CD4-positive, alpha-beta T cell treated with Interleukin-10 for 1 hour (primary cell): ENCODE measurements at places on chromosomes 6 and 20.

DNA sequence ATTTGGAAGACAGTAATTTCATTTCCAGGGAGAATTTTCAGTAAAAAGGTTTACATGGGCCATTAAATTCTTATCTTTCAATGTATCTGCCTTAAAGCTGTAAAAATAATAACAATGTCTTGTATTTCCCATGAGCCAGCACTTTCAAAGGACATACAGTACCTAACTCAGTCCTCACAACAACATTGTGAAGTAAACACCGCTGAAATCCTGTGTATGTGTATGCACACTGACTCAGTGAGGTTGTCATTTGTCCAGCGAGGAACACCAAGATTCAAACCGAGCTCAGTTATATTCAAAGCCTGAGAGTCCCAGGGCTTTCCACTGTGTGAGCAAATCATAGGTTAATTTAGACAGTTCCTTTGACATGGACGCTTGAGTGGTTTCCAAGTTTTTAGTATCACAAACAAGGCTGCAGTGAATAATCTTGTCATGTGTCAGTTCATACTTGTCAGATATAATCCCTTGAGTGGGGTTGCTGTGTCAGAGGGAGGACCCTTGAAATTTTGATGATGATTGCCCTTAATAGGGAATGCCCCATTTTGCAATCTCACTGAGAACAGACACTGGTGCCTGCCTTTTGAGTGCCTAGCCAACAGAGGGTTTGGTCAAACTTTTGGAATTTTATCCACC, 50.0 kb upstream of the SLC22A23 start:
- DNase-seq = no peak

DNA sequence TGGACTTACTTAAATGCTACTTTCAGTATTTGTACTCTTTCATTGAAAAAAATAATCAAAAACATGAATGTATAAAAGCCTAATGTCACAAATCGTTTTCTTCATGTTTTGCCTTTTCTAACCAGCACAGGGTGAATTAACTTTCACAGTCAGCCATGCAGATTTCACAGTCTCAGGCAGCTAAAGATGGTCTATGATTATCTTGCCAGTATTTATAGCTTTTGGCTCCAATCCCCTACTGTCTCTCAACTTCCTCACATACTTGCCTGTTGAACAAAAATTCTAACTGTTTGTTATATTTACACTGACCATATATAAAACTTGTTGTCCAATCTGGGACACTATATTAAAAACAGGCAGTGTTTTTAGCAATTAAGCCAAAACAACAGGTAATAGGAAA, 358.2 kb downstream of the ARHGAP18 start:
- DNase-seq = no peak

DNA sequence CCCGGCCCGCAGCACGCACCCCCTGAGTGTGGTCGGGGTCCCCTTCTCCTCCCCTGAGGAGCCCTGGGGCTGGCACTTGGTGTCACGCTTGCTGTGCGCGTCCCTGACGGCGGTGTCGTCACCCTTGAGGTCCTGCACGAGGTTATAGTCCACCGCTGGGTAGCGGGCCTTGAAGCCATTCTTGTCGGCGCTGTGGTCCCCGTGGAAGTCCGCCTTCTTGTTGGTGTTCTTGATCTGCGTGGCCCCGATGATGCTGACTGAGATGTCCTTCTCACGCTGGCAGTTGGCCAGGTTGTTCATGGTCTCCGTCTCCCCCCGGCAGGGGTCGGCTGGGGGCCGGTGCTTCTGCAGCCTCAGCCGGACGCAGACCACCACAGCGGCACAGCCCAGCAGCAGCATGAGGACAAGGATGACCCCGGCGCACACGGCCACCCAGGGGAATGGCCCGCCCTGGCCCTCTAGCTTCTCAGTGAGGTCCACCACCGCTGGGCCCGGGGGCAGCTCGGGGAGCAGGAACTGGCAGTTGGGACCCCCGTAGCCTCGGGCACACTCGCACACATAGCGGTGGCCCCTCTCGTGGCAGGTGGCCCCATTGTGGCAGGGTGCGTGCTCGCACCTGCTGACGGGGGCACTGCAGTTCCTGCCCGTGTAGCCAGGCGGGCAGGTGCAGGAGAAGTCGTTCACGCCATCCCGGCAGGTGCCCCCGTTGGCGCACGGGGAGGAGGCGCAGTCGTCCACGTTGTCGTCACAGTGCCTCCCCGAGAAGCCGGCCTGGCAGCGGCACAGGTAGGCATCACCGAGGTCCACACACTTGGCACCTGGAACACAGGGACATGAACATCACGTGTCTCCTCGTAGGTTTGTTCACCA, 7.4 kb downstream of the DLL1 start:
- DNase-seq = no peak

- DNase-seq = no peak
Measured at GRCh38 chr6:2798586-2799134, 33.5 kb downstream of the WRNIP1 start.

DNA sequence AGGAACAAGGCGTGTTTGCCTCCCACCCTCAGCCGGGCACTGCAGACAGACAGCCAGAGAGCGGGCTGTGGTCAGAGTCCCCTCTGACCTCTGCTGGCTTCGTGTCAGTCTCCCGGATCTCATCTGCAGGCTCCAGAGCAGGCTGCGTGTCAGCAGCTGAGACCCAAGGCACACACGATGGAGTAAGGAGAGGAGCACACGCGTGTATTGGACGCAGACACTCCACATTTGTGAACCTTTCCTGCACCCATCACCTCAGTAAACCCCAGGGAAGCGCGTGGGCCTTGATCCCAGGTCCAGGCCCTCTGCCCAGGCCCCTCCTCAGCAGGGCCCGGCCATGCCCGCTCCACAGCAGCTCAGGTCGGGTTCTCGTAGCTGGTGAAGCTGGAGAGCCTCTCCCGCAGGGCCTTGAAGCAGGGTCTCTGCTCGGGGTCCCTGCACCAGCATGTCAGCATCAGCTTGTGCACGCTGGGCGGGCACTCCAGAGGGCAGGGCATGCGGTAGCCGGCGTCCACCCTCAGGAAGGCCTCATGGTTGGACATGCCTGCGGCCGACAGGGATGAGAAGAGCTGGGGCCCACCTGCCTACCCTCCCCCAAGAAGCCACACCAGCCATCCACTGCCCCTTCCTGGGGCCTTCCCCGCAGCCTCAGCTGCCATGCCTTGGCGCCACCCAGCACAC, 7.9 kb downstream of the PTK6 start:
- DNase-seq = no peak

DNA sequence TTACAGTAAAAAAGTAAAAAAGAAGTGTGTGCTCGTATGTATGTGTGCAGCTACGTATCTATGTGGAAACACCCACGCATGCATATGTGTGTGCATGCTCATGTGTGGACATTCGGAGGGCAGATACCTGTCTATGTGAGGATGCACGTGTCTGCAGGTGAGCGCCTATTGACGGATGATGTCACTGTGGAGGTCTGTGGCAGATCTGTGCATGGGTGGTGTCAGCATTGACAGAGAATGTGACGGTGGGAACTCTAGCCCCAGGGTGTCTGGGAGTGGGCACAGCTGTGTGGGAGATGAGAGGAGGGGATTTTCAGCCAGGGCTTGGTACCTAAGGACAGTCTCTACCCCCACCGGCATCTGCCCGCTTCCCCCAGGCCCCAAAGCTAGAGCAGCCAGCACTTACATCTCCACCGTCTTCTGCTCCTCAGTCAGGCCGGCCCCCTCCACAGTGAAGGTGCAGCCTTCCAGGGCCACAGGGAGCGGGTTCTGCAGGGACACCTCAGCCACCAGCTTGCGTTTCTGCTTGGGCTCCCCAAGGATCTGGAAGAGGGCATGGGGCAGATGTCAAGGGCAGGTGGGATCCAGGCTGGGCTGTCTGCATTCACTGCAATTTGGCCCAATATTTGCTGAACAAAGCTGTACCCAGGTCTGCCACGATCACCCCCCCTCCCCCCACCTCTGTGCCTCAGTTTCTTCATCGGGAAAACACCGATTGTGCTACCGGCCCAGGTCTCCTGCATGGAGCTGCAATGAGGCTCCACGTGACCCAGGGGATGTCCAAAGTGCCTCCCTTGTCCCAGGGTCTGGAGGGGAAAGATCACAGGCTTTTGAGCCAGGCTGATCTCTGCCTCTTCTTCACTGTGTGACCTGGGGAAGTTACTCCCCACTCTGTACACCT, 34.1 kb downstream of the TGM2 start:
- no peak for DNase-seq

DNA sequence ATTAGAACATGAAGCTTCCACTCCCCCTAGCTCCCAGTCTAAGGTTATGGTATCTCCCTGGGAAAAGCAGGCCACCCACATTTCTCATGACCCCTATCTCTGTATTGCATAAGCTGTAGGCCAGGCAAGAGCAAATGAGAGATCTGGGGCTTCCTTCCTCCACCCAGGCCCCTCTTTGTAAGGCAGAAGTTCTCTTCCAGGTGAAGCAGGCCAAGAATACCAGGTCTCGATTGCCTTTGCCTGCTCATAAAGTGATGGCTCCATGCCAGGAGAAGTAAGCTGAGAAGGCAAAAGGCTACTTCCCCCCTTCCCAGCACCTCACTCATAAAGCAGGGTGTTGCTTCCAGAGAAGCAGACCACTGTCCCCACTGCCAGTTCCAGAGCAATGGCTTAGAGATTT, 144.1 kb upstream of the KCNK16 start:
- no peak for DNase-seq
